ENCODE measurements at places on chromosomes 6 and 20. TPM values are rescaled to one million over a fixed set of nuclear protein-coding genes. Genes with fewer than 3 reads are reported as not detected.

DNA sequence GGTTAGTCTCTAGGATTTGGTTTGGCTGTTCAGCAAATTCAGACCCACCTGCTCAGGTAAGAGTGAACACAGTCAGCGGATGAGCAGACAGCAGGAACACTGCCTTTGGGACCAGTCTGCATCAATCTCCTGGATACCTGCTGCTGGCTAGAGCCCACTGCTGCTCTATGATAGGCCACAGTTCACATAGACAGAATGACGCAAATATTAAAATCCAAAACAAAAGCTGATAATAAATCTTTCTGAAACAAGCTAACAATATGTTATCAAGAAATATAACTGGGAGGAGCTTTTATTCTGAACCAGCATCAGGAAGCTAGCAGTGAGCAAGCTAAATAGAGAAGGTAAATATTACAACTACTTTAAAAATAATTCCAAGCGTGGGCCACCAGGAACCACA is at the start of gene TAAR1:
Gene TAAR1, minus strand, starts transcription at position 101 of the 400 bp plus-strand sequence. CDS start 13,179 bp downstream, outside the sequence.
- no peak for DNase-seq

- no peak for DNase-seq
These were observed 2.2 kb upstream of the ARID1B start for GRCh38 chr6:156774863-156775405.

Gene NOX3
- not detected for total RNA-seq

GRCh38 chr6:31792090-31792374 is 3.5 kb downstream of the VARS1 start:
- DNase-seq, result no peak

DNA sequence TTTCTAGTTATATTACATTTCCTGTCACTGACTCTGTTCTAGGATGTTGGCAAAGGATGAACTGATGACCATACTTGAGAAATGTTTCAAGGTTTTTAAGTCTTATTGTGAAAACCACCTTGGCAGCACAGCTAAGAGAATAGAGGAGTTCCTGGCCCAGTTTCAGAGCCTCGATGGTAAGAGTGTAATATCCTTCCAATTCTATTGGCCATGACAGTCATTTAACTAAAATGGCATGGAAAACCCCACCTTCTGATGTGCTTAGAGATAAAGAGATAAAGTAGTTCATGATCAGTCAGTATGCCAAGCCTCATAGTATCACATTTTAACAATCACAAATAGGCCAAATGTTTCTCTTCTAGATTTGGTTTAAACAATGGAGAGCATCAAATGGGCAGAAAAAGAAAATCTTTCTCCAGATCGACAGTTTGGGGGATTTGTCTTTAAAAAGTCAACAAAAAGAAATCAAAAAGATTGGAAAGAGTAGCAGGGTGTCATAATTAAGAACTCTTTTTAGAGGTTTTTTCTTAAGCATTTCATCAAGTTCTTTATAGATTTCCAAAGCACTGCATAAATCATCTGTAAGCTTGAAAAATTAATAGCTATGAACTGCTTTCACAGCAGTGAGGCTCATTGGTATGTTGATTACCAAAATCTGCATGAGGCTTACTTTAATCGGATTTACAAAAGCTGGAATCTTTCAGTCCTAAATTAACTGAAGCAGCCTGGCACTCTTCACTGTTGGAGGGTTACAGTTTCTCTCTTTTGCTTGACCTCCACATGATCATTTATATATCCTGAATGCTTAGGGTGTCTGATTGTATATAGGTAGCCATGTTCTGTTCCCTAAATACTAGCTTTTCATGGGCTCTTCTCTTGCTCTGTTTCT is 48.7 kb downstream of the AKIRIN2 start:
- no peak for DNase-seq
